ENCODE measurements at places on chromosomes 7 and 10.

- DNase-seq = no peak
Observed at GRCh38 chr10:46014683-46015405, 15.6 kb downstream of the NCOA4 start.

- DNase-seq = no peak
Observed at GRCh38 chr7:6392712-6393666, 54.8 kb downstream of the DAGLB start.

GRCh38 chr10:11510736-11511135 is 100.7 kb downstream of the USP6NL start:
- no peak for DNase-seq

DNA sequence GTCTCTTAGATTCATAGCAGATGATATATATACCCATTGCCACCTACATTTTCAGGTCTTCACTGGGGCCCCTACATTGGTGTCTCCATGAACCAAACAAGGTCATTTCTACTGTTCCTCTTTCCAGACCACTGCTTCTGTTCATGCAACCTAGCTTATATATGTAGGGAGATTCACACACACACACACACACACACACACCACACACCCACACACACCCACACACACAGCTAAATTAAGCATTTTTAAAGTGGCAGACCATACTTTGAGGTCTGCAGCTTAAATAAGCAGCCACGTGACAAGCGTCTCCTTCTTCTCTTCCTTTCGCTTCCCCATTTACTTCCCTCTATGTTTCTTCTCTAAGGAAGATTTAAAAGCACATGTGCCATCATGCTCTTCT is 70.0 kb upstream of the CC2D2B start:
- no peak for DNase-seq

DNA sequence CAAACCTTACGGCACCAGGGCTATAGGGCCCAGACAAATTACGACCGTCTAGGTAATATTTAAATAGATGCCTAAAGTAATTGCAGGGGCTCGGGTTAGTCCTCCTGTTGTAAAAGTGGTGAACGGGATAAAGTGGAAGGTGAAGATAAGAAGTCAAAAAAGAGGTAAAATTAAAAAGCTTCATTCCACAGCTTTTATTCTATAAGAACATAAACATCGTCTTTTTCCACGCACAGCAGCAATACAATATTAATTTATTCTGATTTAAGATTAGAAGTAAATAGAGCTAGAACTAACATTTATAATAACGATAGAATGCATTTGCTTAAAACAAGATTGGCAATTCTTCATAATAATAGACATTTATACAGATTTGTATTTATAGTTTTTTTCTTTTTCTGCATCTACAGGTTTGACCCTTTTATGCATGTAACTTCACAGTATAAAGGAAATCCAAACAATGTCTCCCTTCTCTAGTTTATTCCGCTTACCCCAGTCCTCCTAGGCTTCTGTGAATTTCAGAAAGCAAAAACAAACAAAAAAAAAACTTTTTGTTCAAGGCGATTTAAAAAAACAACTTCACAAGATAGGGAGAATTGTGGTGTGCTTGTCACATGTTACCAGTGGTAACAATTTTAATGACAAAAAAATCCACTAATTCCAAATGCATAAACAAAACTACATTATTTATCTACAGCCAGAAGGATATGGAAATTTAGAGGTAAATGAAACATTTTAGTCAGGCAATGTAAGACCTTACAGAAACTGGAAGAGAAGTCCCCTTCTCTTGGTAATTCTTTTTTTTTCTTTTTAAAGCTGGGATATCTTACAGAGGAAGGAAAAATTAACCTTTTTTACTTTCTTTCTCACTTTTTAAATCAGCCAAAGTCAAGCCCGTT is 3.4 kb downstream of the HOXA10 start:
- no peak for DNase-seq

DNA sequence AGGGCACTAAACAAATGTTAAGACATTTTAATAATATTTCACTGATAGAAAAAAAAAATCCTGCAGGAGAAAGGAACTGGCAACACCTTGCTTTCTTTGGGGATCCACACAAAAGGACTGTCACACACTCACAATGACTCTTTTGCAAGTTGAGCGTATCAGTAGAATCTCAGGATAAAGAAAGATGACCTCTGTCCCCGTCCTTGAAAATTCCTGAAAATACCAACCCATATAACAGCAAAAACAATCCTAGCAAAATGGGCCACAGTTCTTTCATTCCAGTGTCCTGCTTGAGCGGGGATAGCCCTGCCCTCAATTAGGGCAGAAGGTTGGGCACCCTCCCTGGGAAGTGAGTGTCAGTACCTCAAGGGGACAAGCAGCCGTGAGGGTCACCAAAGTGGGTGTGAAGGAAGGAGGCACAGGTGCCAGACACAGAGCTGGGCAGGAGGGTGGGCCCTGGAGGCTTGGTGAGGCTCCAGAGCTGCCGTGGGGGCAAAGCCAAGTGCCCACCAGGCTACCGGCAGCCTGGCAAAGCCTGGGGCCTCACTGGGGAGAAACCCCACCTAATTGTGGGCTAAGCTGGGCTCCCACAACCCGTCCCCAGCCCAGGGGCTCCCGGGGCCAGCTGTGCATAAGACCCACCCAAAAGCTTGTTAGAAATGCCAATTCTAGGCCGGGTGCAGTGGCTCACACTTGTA is 2.8 kb downstream of the WDR86 start:
- DNase-seq = no peak

- DNase-seq = no peak
Observed at GRCh38 chr10:128052696-128053095, 73.5 kb downstream of the MKI67 start.

GRCh38 chr10:76983624-76984023 is 654.0 kb downstream of the KCNMA1 start:
- DNase-seq = no peak

- no peak for DNase-seq
Observed at GRCh38 chr7:55532150-55532917, 40.0 kb downstream of the VOPP1 start.

DNA sequence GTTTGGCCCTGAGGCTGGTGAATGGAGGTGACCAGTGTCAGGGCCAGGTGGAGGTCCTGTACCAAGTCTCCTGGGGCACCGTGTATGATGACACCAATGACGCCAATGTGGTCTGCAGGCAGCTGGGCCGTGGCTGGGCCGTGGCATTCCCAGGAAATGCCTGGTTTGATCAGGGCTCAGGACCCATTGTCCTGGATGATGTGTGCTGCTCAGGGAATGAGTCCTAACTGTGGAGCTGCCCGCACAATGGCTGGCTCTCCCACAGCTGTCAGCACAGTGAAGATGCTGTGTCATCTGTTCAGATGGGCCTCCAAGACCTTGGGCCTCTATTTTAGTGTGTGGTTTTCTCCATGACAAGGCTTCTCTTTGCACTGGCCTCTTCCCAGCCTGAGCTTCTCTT is 64.0 kb downstream of the DMBT1 start:
- no peak for DNase-seq

- DNase-seq = no peak
Observed at GRCh38 chr10:122316224-122316884, 45.3 kb downstream of the BTBD16 start.

DNA sequence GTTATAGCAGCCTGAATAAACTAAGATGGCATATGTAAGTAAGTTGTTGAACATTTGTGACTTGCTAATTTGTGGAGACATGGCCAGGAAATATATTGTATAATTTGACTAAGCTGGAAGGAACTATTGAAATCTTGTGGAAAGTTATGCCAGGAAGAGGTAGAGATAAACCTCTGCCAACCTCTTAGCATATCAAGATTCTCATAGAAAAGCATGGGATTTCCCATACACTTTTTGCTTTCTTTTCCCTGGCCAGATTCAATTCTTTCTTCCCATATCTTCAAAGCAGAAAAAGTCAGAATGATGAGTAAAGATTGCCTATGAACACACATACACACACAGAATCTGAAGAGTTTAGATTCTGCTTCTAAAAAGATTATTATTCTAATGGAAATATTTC is 216.2 kb downstream of the SEMA3D start:
- DNase-seq = no peak

GRCh38 chr7:47490501-47491265 is 91.2 kb downstream of the TNS3 start:
- no peak for DNase-seq

- DNase-seq = no peak
Observed at GRCh38 chr7:124310934-124311390, 278.1 kb upstream of the TMEM229A start.

DNA sequence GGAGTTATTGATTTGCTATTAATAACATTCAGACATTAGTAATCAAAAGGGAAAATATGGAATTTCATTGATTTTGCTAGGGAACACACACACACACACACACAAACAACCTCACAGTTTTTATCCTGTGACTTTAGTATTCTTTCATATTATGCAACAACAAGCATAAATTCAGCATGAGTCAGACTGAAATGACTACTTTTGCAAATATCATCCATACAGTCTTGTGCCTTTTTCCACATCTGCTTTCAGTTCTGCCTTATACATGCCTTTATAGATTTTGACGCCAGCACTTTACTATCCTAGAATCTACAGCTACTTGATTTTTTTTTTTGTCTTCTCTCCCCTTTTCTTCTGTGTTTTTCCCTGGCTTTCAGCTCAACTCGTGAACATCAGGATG is 975.8 kb upstream of the LRRTM3 start:
- no peak for DNase-seq

All from GM19239 (cell line).